ENCODE measurements at places on chromosomes 12 and 14.

DNA sequence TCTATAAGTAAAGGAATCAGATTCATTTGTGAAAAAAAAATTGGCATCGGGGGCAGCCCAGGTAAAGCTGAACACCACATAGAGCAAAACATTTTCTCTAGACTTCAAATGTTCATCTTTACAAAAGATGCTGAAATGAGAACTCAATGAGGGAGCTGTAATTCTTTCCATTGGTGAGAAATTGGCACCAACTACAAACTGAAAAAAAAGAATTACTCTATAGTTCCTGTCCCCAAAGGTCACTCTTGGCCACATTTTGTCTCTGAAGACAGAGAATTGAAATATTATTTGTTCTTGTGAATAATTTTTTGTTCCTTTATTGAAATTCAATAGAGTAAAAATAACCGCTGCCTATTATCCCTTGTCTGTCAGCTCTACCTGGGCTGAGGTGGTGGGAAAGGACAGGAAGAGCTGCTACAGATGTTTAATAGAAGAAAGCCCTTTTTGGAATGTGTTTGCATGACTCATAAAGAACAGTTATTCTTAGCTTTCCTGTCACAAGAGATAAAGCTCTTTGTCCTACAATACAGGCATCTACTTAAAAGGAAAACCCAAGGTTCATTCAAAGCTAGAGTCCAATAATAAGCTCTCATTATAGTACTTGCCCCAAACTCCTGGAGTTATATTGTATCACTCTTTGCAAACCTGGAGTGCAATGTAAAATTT is 380.1 kb upstream of the KITLG start:
- DNase-seq = no peak

DNA sequence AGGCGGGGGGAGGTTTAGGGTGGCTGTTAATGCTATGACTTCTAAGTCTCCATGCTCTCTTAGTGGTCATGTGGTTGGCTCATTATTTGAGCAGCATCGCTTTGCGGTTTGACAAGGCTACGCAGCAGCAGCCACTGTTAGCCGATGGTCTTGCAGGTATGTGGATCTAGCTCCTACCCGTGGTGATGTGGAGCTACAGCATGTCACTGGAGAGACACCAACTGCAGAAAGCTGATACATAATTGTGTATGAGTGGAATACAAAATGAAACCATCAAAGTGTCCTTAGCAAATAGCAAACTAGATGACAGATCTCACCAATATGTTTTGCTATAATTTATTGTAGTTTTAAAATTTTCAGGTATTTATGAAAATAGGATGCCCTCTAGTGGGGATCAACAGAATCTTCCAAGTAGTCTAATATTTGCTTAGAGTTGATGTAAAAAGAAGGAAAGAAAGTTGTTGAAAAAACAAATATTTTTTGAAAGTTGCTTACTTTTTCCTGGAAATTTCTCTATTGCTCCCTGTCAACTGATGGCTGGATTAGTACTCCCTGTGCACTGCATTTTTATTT is 94.9 kb downstream of the NAV3 start:
- peak; percentile 56 for DNase-seq

DNA sequence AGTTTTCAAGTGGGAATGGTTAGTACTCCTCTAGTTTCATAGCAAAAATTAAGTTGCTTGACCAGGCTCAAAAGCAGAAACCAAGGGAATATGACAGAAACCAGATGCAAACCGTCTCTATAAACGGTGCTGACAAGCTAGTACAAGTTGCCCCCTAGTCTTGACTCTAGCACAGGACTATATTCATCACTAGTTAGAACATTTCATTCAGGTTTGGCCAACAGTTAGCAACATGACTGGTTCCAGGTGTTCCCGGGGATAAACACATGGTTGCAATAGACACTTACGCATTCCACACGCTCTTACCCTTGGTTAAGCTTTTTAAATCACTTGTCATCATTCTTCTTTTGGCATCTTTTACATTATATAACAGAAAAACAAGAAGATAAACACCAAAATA is 103.6 kb downstream of the SCFD1 start:
- DNase-seq = no peak

DNA sequence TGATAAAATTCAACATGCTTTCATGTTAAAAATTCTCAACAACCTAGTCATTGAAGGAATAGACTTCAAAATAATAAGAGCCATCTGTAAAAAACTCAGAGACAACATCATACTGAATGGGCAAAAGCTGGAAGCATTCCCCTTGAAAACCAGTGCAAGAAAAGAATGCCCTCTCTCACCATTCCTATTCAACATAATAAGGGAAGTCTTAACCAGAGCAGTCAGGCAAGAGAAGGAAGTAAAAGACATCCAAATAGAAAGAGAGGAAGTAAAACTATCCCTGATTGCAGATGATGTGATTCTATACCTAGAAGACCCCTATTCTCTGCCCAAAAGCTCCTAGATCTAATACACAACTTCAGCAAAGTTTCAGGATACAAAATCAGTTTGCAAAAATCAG is 52.9 kb downstream of the APOBEC1 start:
- DNase-seq = no peak

GRCh38 chr12:72543777-72544467 is 271.8 kb downstream of the TRHDE start:
- DNase-seq = no peak

DNA sequence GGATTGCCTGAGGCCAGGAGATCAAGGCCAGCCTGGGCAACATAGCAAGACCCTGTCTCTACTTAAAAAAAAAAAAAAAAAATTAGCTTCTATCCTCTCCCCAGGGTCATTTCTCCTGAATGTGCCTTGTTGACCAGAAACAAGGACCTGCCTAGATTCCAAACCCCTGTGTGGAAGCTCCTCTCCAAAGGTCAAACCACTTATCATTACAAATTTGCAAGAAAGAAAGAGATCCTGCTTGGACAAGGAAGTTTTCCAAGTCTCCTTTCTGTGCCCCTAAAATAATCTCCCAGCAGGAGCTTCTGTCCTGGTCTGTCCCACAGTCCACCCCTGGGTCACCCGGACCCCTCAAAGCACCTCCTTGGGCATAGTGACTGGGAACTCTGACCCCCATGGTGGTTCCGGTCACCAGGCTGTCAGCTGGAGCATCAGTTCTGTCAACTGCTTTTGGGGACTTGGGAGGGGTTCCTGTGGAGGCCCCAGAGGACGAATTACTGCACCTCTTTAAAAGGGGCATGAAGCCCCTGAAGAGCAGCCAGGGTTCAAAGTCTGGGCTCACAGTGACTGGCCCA is 38.4 kb downstream of the ACTN1 start:
- DNase-seq = no peak

DNA sequence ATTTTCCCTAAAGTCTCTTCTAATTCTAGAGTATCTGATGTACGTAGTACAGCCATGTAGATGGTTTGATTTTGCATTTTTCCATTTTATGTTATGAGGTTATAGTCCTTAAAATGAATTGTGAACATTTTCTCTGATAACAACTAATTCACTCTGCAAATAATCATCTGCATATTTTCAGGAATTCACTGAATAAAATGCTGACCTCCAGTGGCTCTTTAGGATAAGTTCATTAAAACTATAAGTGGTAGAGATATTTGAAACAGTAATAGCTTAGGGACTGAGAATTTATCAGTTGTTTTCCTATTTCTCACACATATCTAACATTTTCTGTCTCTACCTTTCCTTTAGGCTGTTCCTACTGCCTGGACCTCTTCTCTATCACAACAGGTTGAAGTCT is 4.4 kb downstream of the MSRB3 start:
- DNase-seq = peak; percentile 8
